ENCODE measurements at places on chromosomes 4 and X. TPM values are rescaled to one million over a fixed set of nuclear protein-coding genes. Genes with fewer than 3 reads are reported as not detected.

ARHGAP6 gene
- 5.0 TPM for total RNA-seq

- no peak for DNase-seq
Observed at GRCh38 chrX:78754917-78755316, 7.4 kb downstream of the LPAR4 start.

GRCh38 chrX:65706041-65706828, 38.8 kb downstream of the MSN start:
- no peak for DNase-seq

GRCh38 chr4:186651624-186652023, 72.0 kb downstream of the FAT1 start:
- DNase-seq = peak; percentile 37

DNA sequence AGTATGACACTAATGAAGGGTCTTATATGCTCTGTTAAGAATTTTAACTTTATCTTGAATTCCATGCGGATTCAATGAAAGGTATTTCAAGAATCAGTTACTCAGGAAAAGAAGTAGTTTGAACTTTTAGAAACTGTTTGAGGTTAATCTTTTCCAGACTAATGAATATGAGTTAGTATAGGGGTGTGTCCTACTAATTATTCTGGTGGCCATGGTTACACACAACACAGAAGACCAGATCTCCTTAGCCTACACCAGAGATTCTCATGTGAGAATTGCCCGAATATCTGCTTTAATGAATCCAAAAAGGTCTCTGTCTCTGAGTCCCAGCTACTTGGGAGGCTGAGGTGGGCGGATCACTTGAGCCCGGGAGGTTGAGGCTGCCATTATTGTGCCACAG, 100.4 kb downstream of the MMRN1 start:
- no peak for DNase-seq

DNA sequence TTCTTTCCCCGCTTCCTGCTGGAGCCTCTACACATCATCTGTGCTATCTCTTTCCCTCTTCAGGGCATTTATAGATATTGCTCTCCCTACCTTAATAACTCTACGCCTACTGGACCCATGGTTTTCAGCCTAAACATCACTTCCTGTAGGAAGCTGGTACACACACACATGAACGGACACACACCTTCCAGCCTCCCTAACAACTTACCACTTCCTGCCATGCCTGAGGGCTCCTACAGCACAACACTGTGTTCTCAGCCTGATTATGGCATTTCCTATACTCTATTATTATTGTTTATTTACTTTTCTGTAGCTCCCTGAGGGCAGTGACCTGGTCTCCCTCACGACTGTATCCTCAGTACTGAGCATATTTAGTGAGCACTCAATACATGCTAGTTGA, 163.6 kb upstream of the MAP3K15 start:
- no peak for DNase-seq

MAGED1 gene
- total RNA-seq = 43.7 TPM

RGN gene
- not detected for total RNA-seq

DNA sequence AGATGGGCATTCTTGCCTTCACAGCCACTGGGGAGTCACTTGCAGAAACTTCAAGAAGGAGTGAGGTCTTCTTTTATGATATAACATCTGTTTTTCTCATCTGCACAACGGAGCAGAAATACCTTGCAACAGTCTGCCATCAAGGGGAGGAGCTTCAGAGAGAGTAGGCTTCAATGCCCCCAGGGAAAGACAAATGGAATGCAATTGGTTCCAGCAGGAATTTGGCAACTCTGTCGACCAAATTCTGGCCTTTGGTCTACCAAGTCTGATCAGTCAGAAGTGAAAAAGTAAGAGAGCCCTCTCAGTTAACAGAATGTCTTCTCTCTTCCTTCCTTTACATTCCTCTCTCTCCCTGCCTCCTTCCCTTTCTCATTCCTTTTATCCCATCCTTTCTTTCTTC, 229.3 kb downstream of the IDS start:
- DNase-seq = no peak

GRCh38 chr4:88843067-88843685, 145.5 kb upstream of the NAP1L5 start:
- peak; percentile 27 for DNase-seq

DNA sequence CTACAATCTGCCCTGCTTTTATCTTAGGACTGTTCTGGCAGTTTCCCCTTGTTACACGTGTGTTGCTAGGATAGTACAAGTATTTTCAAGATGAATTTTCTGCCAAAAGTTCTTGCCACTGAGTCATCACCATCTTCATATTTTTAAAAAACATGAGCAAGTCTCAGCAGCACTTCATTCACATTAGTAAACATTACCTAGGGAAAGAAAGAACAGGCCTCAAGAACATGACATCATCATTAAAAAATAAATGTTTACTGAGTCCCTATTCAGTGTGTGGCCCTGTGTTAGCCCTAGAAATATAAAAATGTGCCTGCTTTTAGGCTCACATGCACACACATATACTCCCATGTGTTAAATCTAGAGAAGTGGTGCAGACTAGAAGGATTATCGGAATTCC, 18.7 kb upstream of the GPC3 start:
- DNase-seq = no peak

DNA sequence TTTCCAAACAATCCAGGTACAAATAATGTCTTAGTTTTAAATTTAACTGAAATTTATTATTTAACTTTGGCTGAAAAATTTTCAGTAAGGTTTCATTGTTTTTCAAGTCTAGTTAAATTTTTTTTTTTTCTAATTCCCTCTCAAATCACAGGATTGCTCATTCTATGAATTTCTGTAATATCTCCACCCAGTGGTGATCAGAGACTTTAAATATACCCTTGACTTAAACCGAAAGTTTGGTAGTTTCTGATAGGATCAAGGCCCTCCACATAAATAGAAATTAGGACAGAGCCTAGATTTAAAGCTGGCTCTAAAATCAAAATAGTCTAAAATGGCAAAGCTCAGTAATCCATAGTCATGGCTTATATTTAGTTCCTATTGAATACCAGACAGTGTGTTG, 175.4 kb downstream of the TBCK start:
- DNase-seq = no peak

EXOC1 gene
- total RNA-seq = 38.5 TPM

- DNase-seq = no peak
Observed at GRCh38 chr4:57410331-57411052, 300.3 kb upstream of the IGFBP7 start.

DNA sequence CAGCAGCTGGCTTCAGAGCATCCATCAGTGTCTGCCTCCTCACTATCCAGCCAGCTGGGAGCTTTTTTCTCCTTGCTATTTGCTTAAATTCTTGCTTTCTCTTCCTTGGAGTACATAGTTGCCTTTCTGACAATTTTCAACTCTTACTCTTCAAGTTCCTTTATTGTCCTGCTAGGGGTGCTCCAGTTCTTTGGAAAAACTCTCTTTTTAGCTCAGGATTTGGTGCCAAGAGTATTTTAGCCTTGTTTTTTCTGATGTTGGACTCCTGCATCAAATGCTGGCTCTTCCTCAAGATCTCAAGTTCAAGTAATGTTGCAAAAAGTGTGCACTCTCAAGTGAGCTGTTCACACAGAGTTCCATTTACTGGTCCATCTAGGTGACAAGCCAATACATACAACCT, 126.4 kb downstream of the KDR start:
- DNase-seq = no peak

DNA sequence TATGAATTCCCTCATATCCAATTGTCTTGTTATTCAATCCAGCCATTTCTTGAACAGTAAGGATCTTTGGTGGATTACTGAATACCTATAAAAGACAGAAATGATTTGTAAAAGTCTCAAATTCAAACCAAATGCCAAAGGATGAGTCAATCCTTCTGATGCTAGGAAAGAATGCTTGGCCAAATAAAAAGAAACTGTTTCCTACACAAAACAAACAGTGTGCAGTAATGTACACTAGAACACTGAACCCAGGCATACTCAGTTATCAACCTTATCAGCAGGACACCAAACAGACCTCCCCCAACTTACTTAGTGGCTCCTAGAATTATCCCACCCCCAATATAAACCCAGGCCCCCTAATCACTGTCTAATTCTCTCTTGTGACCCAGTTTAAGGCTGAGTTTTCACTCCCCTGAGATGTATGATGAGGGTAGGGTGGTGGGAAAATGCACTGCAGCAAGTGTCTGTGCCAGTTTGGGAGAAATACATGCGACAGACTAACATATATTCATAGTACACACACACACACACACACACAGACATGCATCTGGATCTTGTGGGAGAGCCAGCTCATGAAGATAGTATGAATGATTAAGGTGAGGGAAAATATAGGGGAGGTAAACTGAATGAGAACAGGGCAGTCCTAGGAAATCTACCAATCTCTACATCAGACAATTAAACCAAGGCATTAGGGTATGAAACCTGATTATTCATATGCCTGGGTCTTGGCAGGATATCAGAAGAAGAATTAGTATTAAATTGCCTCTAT, 35.0 kb downstream of the CLDN2 start:
- no peak for DNase-seq

- DNase-seq = no peak
Observed at GRCh38 chr4:106809076-106809475, 227.0 kb downstream of the DKK2 start.

DNA sequence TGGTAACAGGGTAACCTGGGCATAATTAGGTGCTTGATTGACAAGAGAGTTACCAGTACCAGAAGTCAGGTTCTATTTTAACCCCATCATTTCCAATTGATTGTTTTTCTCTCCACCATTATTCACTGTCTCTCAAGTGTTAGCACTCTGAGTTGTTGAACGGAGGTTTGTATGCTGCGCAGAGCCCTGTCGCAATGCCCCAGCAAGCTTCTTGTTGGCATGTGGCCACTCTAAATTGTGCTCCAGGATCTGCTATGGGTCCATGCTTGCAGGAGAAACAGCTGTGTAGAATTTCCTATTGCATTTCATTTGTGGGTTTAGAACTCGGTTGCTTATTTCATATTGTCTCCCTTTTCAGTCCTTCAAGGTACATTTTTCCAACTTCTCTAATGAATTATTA, 98.2 kb downstream of the KLHL8 start:
- DNase-seq = no peak

TSPAN7 gene
- total RNA-seq = 111 TPM

DNA sequence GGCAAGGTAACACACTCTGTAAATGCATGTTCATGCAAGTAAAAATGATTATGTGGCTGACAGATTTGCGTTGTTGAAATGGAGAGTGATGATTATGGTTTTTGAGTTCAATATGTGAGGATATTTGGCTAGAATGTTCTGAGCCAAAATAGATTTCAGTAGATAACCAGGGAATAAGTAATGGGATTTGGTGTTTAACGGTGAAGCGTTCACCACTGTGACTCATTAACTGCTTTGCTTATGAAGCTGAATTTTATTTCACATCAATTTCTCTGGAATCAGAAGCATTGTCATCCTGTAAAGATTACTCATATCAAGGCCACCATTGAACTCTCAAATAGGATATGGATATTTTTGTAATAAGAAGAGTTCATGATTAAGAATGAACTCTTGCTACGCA, 11.7 kb downstream of the AFP start:
- DNase-seq = no peak

GRCh38 chr4:47274901-47275300, 188.6 kb downstream of the COMMD8 start:
- no peak for DNase-seq

- DNase-seq = no peak
Observed at GRCh38 chr4:141275834-141276233, 55.1 kb downstream of the ZNF330 start.

ARHGAP4 gene
- total RNA-seq = 49.6 TPM
